ENCODE measurements at places on chromosomes 4 and X.

GRCh38 chrX:4322916-4323315, 609.5 kb upstream of the PRKX start:
- DNase-seq: no peak

- DNase-seq: no peak
Measured at GRCh38 chr4:31043382-31044062, 323.4 kb downstream of the PCDH7 start.

- no peak for DNase-seq
Measured at GRCh38 chr4:152941411-152941810, 5.3 kb downstream of the FHDC1 start.

GRCh38 chr4:26031704-26032103, 117.7 kb downstream of the SMIM20 start:
- DNase-seq: no peak

- no peak for DNase-seq
Measured at GRCh38 chr4:1405254-1405635, 997 bp downstream of the NKX1-1 start.

- DNase-seq: no peak
Measured at GRCh38 chr4:170804930-170805329, 715.2 kb upstream of the AADAT start.

DNA sequence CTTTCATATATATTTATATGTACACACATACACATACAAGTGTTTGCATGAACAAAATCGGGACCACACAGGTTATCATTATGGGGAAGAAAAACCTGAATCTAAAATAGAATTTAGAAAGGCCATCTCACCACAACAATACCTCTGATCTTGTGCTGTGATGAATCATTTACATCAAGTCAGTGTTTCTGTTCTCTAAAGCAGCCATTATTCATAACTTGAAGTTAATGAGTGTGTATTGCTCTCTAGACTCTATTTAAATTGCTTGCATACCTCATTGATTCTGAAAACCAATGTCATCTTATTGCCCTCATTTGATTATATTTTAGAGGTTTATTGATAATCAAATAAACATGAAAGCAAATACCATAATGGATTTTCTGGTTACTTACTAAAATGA, 71.6 kb downstream of the FAM114A1 start:
- no peak for DNase-seq
